Gastroesophageal sphincter (tissue), 4 donors: ENCODE measurements at places on chromosomes 3 and 15. TPM values are rescaled to one million over a fixed set of nuclear protein-coding genes. Genes with fewer than 3 reads are reported as not detected.

IL17RB gene
- total RNA-seq = 0.19 TPM

GRCh38 chr3:181725830-181726229 lies 14.1 kb downstream of the SOX2 start:
- no peak for ATAC-seq

DNA sequence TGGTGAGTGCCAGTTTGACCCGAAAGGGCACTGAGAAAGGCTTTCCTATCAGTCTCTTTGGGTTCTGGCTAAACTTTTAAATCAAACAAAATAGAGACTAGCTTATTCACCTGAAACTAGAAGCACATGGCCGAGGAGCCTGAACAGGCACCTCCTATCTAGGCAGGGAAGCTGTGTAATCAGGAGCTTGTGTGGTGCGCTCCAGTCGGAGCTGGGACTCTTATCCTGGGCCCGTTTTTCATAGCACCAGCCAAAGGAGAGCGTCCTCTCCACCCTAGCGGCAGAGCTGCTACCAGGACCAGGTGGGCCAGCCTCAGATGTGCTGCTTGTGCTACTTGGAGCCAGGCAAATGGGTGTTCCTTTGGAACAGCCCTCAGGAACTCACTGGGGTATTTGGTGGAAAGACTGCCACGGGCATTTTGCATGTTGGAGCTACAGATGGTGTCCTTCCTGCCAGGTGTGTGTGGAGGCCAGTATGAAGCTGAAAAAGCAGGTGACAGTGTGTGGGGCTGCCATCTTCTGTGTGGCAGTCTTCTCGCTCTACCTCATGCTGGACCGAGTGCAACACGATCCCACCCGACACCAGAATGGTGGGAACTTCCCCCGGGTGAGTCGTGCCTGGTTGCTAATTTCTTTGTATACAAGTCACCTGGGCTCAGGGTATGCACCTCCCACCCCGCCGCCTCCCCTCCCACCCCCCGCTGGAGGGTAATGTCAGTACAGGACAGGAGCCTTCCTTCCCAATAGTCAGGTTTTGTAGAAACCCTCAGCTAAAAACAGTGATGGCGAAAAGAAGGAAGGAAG lies 833 bp downstream of the MAN2A2 start:
- ATAC-seq = no peak

GRCh38 chr3:157605356-157605755 lies 102.1 kb upstream of the VEPH1 start:
- no peak for ATAC-seq

DNA sequence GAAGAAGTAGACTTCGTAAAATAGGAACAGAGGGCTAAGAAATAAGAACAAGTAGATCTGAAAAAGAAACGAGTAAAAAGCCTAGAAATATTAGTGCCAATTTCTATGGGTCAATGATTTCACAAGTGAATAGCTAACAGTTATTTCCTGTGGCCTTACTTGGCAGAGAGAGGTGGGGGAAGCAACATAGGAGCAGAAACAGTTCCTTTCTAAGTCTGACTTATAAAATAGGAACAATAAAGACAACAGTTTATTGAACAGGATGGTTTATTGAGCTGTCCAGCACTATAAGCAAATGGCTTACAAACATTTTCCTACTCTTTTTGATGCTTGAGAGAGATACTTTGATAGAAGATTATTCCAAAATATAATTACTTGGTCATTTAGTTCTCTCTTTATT lies 37.9 kb downstream of the AGTR1 start:
- ATAC-seq = no peak

GRCh38 chr3:126996905-126997304 lies 14.0 kb downstream of the PLXNA1 start:
- ATAC-seq = no peak

DNA sequence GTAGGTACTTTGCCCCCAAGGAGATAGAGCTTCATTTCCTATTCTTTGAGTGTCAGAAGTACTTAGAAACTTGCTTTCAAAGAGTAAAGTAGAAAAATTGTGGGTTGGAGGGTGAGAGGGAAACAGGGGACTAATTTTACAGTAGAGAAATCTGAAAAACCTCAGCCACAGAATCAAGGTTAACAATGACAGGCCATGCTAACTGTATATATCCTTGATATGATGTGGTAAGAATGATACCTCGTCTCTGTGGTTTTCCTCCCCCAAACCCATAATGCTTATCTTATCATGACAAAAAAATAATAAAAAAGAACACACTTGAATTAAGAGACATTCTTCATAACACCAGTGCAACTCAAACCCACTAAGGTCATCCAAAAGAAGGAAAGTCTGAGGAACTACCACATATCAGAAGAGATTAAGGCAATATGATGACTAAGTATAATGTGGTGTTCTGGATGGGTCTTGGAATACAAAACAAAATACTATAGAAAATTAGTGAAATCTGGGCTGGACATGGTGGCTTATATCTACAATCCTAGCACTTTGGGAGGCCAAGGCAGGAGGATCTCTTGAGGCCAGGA lies 360.4 kb downstream of the ULK4 start:
- ATAC-seq = no peak

- ATAC-seq = no peak
Measured at GRCh38 chr15:71495398-71495780, 315.0 kb upstream of the NR2E3 start.

GRCh38 chr3:130323503-130323902 lies 22.0 kb upstream of the COL6A5 start:
- ATAC-seq = no peak

- no peak for ATAC-seq
Measured at GRCh38 chr15:47422881-47423665, 294.2 kb upstream of the SEMA6D start.

DNA sequence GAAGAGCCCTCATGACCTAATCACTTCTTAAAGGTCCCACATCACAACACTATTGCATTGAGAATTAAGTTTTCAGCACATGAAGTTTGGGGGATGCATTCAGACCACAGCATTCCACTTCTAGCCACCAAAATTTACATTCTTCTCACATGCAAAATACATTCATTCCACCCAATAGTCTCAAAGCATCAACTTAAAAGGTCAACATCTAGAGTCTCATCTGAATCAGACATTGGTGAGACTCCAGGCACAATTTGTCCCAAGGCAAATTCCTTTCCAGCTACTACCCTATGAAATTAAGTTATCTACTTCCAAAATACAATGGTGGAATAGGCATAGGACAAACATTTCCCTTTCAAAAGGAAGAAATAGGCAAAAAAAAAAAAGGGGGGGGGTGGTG lies 64.9 kb downstream of the PLSCR2 start:
- no peak for ATAC-seq

GRCh38 chr15:38354315-38354929 lies 99.5 kb upstream of the FAM98B start:
- ATAC-seq = no peak

GP5 gene
- 0.31 TPM for total RNA-seq

DNA sequence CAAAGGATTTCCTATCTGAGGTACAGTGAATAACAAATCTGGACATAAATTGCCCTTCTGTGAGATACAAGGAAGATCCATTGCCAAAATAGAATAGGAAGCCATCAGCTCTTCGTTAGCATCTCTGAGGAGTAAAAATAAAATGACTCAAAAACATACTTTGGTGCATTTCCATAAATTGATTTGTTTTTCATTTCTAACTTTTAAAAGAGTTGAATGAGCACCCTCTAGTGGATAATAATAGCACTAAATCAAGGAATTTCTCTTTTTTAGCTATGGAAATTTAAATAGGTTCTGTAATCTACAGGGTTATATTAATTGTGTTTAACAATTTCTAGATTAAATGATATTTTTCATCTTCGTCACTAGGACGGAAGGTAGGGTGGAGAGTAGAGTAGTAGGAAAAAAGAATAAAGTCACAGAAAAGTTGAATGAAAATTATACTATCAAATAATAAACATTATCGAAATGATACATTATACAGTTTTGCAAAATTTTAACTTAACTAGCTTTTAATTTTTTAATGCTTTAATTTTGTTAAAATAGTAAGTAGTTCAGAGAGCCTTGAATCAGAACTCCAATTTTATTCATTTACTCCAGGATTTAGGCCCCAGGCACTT lies 6.4 kb downstream of the NSUN3 start:
- no peak for ATAC-seq

DNA sequence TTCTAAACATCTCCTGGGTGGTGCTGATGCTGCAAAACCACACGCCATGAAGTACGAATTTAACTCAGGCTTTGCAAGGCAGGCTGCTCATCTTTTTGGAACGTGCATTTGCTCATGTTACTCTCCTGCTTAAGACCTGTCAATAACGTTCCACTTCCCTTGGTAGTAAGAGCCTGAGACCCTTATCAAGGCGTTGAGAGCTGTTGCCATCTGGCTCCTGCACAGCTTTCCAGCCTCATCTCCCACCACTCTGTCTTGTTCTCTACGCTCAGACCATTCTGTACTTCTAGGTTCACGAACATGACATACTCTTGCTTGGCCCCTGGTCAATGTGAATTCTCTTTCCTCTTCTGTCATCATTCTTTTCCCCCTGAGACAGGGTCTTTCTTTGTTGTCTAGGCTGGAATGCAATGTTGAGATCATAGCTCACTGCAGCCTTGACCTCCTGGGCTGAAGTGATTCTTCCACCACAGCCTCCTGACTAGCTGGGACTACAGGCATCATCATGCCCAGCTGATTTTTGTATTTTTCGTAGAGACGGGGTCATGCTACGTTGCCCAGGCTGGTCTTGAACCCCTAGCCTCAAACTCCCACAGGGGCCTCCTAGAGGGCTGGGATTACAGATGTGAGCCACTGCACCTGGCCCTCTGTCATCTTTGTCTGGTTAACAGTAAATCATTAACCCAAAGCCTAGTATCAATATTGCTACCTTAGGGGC lies 202.8 kb downstream of the CADPS start:
- ATAC-seq = no peak

- no peak for ATAC-seq
Measured at GRCh38 chr15:75193976-75194375, 7.7 kb upstream of the C15orf39 start.

DNA sequence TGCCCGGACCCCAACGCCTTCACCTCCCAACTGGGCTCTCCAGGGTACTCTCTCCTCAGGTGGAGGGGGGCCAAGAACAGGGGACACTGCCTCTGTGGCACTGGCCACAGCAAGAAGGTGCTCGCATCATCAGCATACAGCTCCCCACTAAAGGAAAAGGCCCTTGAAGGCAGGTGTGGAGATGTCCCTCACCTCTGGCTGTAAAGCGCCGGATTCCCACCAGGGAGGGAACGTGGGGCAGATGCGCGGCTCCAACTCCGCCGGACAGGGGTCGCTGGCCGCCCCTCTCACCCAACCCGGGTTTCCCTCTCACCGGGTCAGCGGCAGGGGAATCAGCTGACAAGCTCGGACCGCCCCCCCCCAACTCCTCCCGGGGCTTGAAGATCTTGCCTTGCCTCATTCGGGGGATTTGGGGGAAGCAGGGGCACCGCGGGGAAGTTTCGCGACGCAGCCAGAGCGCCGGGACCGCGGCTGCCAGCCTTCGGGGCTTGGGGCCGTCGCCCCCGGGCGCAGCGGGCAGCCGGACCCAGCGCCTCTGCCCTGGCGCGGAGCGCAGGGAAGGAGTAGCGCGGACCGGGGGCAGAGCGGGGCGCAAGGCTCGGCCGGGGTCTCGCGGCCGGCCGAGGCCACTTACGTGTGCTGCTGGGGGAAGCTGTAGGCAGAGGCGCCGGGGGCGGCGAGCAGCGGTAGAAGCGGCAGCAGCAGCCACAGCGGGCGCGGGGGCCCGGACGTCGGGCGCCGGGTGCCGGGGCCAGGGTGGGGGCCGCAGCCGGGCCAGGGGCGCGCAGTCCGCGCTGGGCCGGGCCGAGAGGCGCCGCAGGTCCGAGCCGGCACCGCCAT lies 630 bp downstream of the CACNA2D2 start:
- peak; percentile 10 for ATAC-seq

DNA sequence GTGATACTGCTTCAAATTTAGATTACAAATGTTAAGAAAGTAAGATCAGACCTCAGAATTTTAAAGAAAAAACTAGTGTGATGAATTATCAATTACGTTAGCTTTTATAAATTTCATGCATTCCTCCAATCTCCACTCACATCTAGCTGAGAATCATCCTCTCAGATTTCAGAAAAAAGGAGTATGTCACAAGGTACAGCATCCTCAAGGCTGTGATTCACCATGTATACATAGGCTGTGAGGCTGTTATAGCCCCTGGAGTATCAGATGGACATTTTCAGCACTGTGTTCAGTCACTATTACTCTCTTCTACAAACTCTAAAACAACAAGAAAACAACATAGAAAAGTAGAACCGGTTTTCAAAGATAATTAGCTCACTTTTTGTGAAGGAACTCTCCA lies 214.4 kb downstream of the PCCB start:
- no peak for ATAC-seq

GRCh38 chr3:123410149-123410515 lies 38.8 kb downstream of the ADCY5 start:
- ATAC-seq = no peak

DNA sequence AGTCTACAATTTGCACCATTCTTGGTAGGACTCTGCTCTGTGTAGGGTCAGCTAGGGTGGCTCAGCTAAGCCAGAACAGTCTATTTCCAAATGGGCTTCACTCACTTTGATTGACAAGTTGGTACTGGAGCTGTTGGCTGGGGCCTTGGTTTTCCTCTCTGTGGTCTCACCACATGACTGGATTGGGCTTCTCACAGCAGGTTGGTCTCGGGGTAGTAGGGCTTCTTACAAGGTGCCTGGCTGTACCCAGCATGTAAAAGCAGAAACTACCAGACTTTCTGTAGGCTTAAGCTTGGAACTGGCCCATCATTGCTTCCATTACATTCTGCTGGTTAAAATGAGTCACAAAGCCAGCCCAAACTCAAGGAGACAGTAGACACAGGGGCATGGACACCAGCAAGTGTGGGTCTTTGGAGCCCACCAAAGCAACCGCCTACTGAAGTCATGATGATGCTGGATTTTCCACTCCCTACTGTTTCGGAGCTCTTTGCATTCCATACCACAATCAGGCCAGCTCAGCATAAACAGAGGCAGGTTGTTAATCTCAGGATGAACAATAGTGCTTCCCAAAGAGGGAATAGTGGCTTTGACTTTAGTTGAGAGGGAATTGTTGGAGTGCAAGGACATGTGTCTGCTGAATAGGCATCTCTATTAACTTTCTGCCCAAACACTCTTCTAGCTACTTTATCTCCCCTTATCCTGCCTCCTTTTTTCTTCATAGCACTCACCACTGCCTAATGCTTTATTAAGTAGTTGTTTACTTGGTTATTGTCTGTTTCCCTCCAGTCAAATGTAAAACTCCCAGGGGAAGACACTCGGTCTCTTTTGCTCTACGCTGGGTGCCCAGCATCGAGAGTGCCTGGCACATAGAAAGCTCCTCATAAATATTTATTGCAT lies 78.0 kb upstream of the RARB start:
- ATAC-seq = no peak

NANOGP8 gene
- not detected for total RNA-seq

GRCh38 chr3:54563501-54564200 lies 364.2 kb downstream of the LRTM1 start:
- no peak for ATAC-seq
